ENCODE measurements at places on chromosomes 4 and X.

GRCh38 chr4:144494280-144494679, 151.7 kb upstream of the HHIP start:
- DNase-seq = no peak

DNA sequence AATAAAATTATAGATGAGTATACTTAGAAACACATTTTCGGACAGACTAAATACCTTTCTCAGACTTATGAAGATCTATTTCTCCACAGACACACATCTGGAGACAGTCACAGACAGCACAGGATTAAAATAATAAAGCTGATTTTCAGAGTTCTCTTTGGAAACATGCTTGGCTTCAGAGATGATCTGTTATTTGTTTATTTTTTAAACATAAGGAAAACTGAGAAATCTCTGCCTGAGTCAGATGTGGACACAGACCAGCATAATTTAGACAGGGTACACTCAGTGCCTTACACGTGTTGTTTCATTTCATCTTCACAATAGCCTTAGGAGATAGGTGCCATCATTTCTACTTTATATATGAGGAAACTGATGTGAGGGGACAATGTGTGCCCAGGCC, 92.1 kb downstream of the SLC9A7 start:
- DNase-seq = peak; percentile 20

GRCh38 chr4:110442309-110442708, 33.6 kb upstream of the ENPEP start:
- no peak for DNase-seq

- no peak for DNase-seq
Observed at GRCh38 chr4:75679876-75680575, 6.8 kb upstream of the G3BP2 start.

GRCh38 chr4:174358829-174359228, 75.1 kb downstream of the CEP44 start:
- peak; percentile 24 for DNase-seq

DNA sequence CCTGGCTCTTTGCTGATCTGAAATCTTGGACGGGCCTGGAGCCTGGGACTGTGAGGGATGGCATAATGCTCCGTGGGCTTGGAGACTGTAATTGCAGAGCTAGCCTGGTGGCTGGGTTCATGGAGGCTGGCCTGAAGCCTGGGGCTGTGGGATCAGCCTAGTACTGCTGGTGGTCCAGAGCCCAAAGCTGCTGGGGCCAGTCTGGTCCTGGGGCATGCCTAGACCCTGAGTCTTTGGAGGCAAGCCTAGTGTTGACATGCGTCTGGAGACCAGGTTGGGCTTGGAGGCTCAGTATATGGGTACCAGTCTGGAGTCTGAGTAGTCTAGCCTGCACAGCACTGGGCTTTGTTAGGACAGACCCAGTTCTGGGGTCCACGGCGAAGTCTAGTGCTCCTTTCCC, 172.0 kb upstream of the ZC4H2 start:
- no peak for DNase-seq

All from AG10803 (cell line).